ENCODE measurements at places on chromosomes 12 and 14.
A peak's percentile ranks its signal among the peaks of the same experiment; 100 is the strongest.

DNA sequence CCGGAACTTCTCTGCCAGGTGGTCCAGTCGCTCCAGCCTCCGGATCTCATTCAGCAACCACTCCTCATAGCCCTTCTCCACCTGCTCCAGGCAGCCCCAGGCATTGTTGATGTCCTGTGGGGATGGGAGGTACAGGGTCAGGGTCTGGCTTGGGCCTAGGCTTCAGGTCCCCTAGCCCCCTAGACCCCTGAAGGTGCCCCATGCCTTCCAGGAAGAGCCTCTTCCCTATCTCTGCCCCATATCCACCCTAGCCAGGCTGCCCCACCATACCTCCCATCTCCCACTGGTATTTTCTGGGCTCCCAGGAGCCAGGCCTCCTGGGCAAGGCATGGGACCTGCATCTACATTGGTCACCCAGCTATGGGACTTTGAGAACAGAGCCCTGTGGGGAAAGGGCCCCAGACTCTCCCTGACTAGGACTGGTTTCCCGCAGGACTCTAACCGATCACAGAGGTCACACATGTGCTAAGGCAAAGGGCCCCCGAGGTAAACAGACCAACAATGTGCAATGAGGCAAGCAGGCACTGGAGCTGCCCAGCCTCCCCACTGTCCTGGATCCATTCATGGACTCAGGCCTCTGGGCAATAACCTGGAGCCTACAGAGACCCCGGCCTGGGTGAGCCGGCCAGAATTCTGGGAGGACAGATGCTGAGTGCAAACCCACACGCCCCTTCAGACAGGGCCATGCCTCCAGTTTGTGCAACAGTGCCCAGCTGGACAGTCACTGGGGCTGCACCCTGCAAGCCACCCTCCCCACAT lies 88.8 kb downstream of the ACTN1 start:
- DNase-seq: no peak

DNA sequence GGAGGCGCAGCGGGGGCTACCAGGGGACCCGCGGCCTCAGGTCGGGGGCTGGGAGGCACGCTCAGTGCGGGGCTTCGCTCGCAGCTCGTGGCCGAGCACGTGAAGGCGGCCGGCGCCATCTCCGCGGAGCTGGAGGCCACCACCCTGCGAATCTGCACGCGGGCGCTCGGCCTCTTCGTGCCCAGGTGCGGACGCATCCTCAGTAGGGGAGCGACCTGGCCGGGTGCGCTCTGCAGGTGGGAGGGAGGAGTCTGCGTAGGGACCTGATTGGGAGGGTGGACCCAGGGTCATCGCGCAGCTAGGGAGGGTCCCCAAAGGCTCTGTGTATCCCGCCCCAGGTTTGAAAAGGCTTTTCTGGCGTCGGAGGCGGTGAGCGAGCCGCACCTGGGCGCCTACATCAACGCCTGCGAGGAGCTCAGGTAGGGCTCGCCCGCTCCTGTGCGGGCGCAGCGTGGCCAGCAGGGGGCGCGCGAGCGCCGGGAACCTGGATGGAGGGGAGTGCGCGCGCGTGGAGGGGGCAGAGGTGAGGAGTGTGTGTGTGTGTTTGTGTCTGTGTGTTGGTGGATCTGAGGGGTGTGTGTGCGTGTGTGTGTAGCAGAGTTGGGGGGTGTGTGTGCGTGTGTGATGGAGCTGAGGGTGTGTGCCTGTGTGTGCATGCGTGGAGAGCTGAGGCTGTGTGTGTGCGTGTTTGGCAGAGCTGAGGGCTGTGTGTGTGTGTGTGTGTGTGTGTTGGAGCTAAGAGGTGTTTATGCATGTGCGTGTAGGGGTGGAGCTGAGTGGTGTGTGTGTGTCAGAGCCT lies 10.3 kb downstream of the EXOC3L4 start:
- peak; percentile 74 for DNase-seq

DNA sequence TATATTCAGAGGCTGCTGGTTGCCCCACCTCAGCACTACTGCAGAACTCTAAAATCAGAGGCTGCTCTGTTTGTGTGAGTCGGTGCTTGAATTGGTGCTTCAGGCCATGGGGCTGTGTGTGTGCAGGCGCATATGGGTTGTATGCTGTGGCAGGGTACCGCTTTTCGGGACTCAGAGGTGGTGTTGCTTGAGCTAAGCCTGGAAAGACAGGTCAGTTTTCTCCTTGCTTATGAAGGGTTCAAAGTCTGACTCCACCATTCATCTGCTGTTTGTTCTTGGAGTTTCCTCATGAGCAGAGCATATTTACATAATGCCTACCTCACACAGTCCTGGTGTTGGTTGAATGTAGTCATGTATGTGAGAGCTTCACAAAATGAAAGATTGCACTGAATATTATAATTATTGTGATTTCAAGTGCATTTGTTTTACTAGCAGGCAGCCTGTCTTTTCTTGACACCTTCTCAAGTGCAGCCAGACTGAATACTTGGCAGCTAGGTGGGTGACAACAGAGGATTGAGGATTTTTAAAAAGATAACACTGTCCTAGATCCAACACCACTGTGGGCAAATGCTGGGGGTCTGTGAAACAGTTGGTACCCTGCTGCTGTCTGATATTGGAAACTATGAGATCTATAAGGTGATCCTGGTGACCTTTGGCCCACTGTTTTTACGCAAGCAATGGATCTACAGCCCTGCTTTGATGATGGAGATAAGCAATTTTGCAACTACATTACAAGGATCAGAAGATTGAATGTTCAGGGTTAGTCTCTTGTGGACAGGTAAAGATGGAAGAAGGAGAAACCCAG lies 1.0 kb upstream of the ANG start:
- DNase-seq: no peak

- peak; percentile 44 for DNase-seq
Measured at GRCh38 chr12:53179687-53180219, 769 bp upstream of the ZNF740 start.

GRCh38 chr12:123532808-123533649 lies 490 bp downstream of the RILPL1 start:
- DNase-seq: no peak

GRCh38 chr14:99271221-99271941 lies 616 bp downstream of the BCL11B start:
- peak; percentile 40 for DNase-seq

DNA sequence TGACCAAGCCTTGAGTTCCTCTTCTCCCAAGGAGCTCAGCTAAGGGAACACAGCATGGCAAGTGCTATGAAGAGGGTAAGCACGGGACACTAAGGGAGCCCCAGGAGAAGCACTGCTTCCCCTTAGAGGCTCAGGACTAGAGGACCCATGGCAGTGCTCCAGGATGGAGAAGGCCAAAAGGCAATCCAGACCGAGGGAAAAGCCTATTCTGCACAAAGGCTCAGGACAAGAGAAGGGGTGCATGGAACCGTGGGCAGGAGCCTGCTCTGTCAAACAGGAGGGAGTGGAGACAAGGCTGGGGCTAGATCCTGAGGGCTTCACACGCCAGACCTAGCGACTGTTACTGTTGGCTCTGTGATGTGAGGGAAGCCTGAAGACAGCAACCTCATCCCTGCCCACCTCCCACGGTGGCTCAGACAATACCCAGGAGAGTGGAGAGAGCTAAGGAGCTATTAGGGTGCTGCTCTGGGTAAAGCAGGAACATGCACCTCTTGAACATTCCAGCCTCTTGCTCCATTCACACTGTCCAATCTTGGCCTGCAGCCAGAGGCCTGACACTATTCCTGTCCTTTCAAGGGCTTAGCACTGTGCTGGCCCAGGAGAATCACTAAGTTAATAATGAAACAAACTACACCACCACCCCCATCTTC lies 24.2 kb downstream of the OTUB2 start:
- no peak for DNase-seq

GRCh38 chr12:16285586-16285985 lies 8.1 kb upstream of the SLC15A5 start:
- DNase-seq: no peak

- peak; percentile 89 for DNase-seq
Measured at GRCh38 chr14:69580009-69580577, 5.4 kb upstream of the CCDC177 start.

DNA sequence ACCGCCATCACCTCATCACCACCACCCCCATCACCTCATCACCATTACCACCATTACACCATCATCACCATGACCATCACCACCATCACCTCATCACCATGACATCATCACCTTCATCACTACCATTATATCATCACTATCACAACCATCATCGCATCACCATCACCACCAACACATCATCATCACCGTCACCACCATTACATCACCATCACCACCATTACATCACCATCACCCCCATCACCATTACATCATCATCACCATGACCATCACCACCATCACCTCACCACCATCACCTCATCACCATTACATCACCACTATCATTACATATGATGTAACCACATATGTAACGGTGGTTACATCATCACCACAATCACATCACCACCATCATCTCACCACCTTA lies 132.3 kb downstream of the RIMBP2 start:
- no peak for DNase-seq

GRCh38 chr14:61101803-61102548 lies 120.9 kb downstream of the SLC38A6 start:
- no peak for DNase-seq

- DNase-seq: no peak
Measured at GRCh38 chr14:70032447-70032846, 153.2 kb downstream of the SMOC1 start.

DNA sequence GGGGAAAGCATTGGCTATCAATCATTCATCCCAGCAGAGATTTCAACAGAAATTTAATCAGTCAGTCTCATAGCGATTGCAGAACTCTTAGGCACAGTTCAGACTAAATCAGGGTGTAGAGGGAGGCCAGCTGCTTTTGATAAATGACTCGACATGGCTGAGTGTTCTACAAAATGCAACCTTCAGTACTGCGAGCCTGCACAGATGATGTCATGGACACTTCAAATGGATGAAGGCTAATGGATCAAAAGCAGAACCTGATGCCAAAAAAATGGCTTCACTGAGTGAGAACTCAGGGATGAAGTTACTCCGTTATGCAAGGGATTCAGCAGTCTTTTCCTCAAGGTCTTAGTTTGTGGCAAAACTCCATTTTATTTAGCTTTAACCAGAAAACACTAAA lies 167.3 kb downstream of the DACT1 start:
- DNase-seq: peak; percentile 29

GRCh38 chr12:25200703-25201102 lies 5.7 kb downstream of the ETFRF1 start:
- no peak for DNase-seq

DNA sequence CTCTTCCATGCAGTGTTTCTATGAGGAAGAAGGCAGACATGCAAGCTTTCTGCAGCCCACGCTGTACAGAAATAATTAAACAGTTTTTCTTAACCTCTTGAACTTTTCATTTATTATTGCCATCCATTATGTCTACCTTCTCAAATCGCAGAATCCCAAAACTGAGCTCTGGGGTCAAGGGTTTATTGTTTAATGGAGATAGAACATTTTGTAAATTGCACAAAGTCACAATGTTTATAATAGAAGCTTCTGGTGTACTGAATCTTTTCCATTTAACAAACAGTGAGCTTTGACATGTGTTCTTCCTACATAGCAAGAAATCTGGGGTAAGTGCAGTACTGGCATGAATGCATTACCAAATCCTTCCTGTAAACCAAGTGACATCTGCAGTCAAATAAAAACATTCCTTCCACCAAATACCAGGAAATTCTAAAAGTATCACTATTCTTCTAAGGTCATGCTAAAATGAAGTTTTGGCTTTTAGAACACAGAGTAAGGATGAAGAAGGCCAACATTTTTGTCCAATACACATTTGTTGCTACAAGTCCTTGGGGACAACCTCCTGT lies 385.3 kb upstream of the DDHD1 start:
- no peak for DNase-seq

GRCh38 chr12:122944605-122945592 lies 21.4 kb downstream of the ABCB9 start:
- no peak for DNase-seq

DNA sequence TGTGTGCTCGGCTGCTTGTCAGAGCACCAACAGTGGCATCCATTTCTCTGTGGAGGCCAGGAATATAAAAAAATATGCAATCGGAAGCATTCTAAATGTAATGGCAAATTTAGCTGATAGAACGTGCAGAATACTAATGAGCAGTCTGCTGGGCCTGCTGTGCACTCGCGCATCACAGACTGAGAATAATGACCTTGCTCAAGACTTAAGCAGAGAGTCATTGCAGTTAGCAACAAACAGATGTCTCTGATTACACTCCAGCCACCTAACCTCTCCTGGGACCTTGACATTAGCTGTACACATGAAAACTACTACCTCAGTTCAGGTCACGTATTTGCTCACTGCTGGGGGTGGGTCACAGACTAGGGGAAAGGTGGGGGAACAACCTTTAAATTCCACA lies 269.2 kb upstream of the DAAM1 start:
- peak; percentile 84 for DNase-seq

GRCh38 chr12:52865090-52865944 lies 16.5 kb upstream of the KRT78 start:
- peak; percentile 71 for DNase-seq

DNA sequence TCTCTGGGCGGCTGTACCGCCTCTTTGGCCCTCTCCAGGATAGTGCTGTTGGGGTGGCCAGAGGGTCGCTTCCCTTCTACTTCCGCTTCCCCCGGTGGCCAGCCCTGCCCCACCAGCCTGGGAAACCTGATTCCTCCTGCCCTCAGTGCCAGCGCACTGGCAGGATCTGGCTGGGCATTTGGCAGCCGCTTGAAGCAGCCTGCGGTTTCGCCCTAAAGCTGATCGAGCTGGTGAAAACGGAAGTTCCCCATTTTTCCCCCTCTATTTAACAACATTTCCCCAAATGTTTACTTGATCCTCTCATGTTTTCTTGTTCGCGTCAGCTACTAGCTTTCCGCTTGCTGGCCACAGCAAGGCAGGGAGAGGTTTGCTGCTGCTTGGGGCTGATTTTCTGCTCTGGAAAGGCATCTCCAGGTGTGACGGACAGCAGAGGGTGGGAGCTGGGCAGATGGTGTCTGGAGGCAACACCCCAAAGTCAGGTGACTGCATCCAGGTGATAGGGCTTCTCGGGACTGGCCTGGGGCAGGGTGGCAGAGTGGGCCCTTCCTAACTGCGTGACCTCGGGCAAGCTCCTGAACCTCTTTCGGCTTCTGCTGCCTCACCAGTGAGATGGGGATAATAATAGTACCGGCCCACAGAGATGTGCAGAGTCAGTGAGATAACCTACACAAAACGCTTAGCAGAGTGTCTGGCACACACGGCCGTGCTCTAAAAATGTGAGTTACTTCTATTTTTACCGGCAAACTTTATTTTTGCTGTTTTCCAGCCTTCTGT lies 53.1 kb downstream of the TSPAN9 start:
- DNase-seq: no peak

- no peak for DNase-seq
Measured at GRCh38 chr12:123031171-123031845, 50.8 kb downstream of the ARL6IP4 start.

All from NCI-H524 (cell line).